CD4-positive, alpha-beta T cell treated with Interleukin-4 for 1 hour (primary cell): ENCODE measurements at places on chromosomes 1 and 21.
A peak's percentile ranks its signal among the peaks of the same experiment; 100 is the strongest.

DNA sequence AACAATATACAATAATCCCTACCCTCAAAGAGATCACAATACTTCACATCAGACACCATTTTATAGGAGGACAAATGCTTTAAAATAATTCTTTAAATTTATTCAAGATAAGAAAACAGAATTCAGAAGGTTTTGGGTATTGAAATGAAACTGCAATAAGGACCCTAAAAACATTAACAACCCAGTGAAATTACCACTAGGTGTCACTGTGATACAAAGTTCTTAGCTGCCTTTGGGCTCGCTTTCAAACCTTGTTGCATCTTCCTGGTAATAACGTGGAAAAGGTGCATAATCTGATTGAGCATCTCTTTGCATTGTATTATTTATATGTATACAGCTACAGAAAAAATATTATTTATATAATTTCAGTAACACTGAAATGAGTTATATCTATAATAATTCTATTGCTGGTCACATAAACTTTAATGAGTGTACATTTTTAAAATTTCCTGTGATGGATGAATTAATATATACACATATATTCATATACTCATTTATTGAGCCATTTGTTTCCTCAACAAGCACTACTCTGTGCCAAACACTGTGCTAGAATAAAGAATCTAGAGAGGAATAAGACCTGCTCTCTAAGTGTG, 185.2 kb downstream of the FAF1 start:
- peak; percentile 52 for DNase-seq

DNA sequence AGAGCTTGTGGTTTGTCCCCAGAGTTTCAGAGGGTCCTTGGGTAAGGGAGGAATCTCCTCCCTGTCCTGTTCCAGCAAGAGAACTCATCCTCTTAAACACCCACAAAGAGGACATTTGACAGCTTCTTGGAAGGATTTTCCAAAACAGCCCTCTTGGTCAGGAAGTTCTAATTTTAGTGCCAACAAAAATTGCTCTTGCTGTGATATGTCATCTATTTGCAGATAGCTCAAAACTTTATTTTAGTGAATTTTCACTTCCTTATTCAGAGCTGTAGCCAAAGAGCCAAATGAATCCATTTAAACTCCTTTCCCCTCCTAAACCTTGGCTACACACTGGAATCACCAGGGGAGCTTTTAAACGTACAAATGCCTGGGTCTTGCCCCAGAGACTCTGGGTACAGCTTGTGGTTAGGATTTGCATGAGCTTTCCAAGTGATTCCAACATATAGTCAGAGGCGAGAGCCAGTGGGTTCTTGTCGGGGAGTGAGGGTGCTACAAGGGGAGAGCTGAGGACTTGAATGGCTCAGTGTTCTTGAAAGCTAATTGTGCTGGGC, 11.8 kb upstream of the RASSF5 start:
- no peak for DNase-seq

- no peak for DNase-seq
Observed at GRCh38 chr1:151975311-151976014, 18.2 kb downstream of the S100A10 start.

- DNase-seq, result no peak
Observed at GRCh38 chr1:19507516-19507915, 22.2 kb upstream of the CAPZB start.

- no peak for DNase-seq
Observed at GRCh38 chr1:162329826-162330225, 46.8 kb downstream of the SPATA46 start.

GRCh38 chr1:103489935-103490334, 35.6 kb upstream of the RNPC3 start:
- no peak for DNase-seq

- DNase-seq, result no peak
Observed at GRCh38 chr1:1090424-1091343, 16.6 kb upstream of the RNF223 start.

- no peak for DNase-seq
Observed at GRCh38 chr21:14736672-14737071, 190.6 kb upstream of the SAMSN1 start.

- DNase-seq, result no peak
Observed at GRCh38 chr1:158942490-158942889, 11.1 kb downstream of the PYHIN1 start.

DNA sequence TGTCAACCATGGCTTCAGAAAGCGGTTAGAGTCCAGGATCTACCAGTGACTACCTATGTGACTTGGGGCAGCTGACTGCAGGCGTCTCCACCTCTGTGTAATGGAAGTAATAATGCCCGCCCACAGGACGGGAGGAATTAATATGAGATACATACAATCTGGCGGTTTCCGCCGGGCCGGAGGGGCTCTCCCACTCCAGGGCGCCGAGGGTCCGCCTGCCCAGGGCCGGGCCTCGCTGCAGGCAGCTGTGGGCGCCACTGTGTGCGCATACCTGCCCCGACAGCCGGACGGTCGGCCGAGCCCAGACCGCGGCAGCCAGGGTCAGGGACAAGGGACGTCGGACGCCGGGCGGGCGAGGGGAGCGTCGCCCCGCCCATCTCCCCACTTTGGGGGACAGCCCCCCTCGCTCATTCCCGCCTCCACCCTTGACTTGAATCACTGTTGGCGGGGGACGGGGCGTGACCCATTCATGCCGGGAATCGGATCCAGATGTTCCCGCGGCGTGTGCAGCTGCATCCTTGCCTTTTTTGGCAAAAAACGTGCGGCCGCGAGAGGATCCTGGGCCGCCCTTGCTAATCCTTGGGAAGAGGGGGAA, 6.0 kb upstream of the SF3A3 start:
- no peak for DNase-seq

GRCh38 chr1:221016751-221017150, 137.5 kb downstream of the HLX start:
- no peak for DNase-seq

DNA sequence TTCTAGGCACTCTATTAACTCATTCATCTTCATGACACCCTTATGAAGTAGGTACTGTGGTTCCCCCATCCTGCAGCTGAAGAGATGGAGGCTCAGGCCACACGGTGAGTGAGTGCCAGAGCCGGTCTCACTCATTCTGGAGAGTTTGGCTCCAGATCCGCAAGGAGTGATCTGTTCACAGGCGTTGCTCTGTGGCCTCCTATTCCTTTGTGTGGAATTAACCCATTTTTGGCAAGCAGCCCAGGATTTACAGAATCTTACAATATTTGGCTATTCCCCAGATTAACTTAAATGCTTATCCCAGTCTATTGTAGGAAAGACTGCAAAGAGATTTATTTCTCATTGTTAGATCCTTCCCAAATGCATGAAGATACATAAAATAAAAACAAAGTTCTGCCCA, 29.6 kb downstream of the KIAA0040 start:
- DNase-seq, result no peak

DNA sequence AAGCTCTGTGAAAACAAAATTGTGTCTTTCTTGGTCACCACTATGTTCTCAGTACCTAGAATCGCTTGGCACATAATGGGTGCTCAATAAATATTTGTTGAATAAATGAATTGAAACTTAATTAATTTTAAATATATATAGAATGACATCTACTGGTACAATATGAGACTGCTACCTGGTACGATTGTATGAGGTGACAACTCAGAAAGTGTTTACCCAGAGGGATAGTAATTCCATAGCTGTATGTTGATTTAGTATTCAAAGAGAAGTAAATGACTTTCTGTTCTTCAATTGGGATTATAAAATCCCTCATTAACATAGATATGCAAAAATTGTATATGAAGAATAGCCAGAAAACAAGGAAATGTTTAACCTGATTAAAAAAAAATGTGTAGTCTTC, 128.7 kb downstream of the RPS6KC1 start:
- no peak for DNase-seq

- DNase-seq, result no peak
Observed at GRCh38 chr1:26791148-26791547, 3.4 kb downstream of the PIGV start.

DNA sequence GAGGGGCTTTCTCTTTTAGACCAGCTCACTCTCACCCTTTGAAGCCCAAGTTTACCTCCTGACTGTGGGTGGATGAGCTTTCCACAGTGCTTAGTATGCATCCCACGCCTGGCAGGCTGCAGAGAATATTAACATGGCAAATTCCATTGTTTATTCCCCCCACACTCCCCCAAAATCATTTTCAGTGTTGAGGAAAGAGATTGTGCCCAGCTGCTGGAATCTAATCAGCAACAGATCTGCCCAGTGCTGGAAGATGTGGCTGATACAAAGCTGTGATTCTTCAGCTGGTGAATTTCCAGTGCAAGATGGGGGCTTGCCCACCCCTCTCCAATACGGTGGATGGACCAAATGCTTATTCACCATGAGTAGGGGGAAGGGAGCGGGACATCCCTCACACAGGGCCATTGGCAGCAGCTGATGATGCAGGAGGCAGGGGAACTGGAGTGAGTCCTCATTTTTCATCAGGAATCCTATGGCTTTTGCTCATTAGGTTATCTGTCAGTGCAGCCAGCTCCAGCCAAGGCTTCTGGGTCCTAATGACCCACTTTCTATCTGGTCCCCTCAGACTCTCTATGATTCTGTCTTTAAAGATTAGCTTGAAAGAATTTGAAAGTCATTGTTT, 39.7 kb upstream of the KCNA3 start:
- no peak for DNase-seq
